NCI-H2081 (cell line): ENCODE measurements at places on chromosomes 11 and 22.

GRCh38 chr22:17665854-17666253, 27.3 kb downstream of the BCL2L13 start:
- DNase-seq = no peak

GRCh38 chr11:77487790-77488189, 13.9 kb upstream of the PAK1 start:
- no peak for DNase-seq

- no peak for DNase-seq
Observed at GRCh38 chr11:85062659-85063058, 564.5 kb downstream of the DLG2 start.

GRCh38 chr22:47307822-47308221, 545.4 kb downstream of the TBC1D22A start:
- DNase-seq = no peak

DNA sequence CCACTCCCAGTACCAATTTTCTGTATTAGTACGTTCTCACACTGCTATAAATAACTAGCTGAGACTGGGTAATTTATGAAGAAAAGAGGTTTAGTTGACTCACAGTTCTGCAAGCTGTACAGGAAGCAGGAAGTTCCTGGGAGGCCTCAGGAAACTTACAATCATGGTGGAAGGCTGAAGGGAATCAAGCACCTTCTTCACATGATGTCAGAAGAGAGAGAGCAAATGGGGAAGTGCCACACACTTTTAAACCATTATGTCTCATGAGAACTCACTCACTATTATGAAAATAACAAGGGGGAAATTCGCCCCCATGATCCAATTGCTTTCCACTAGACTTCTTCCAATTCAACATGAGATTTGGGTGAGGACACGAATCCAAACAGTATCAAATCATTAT, 271.4 kb downstream of the ETS1 start:
- DNase-seq = no peak

DNA sequence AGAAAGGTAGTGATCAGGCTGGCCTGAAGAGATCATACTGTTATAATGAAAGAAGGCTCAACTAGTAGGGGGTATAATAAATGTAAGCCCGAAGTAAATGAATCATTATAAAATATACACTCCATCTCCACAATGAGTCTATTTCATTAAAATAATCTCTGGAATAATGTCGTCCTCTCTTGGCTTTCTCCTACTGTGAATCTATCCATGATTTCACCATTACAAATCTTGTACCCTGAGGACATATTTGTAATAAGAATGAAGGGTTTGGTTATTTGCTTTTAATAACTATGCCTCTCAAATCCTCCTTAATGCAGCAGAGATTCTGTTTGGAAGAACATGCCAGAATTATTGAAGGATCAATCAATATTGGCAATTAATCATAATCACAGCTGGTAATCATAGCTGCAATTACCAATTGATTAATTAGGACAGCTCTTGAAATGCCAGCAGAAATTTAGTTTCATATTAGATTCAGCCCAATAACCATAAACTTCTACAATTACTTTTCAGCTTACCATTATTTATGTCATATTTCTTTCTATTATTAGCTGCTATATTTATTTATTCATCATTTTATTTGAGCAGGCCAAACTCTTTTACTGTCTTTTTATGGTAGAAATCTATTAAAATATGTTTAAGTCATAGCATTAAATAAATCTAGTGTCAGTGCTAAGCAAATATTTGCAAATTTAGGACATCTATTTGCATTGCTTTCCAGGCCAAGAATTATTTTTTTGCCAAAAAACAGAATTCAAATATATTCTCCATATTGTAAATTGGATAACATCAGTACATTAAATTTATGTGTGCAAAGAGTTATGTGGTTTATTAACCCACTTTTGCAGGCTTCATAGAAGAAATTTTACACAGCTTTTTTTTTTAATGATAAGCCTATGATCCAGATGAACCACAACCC, 588.4 kb upstream of the LRRC4C start:
- no peak for DNase-seq

DNA sequence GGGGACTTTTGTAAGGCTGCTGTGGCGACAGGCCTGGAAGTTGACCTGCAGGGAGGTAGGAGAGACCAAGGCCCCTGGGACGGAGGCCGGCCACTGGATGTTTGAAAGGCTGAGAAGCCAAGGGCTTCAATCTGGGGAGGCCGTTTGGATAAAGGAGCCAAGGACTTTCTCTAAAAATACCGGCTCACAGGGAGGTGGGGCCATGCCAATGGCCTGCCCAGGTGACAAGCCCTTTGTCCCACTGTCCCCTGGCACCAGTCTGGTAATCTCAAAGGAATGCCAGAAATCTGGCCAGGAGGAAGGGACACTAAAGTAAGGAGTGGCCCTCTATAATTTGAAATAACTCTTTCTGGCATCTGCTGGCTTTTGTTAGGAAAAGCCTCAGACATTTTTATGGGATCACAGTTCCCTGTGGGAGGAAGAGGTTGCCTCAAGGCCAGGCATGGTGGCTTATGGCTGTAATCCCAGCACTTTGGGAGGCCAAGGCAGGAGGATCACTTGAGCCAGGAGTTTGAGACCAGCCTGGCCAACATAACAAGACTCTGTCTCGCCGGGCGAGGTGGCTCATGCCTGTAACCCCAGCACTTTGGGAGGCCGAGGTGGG, 1.9 kb upstream of the CHKA start:
- no peak for DNase-seq

GRCh38 chr11:92697461-92698312, 271.8 kb upstream of the MTNR1B start:
- no peak for DNase-seq

GRCh38 chr22:45760682-45761081, 89.0 kb downstream of the ATXN10 start:
- DNase-seq = no peak

DNA sequence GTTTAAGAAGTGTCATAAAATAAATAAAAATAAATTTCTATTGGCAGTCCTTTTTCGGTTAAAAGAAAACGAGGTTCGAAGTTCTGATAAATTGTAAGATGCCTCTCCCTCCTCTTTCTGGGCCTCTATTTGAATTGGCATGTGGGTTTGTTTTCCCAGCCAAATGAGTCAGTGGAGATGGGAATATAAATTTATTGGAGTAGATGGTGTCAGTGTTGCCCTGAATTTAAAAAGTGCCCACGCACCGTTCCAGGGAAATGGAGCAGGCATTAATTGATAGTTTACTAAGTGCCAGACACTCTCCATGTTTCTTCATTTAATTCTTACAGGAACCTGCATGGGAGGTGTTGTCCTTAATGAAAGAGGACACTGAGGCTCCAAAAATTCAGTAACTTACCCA, 119.2 kb downstream of the FEZ1 start:
- DNase-seq = no peak

DNA sequence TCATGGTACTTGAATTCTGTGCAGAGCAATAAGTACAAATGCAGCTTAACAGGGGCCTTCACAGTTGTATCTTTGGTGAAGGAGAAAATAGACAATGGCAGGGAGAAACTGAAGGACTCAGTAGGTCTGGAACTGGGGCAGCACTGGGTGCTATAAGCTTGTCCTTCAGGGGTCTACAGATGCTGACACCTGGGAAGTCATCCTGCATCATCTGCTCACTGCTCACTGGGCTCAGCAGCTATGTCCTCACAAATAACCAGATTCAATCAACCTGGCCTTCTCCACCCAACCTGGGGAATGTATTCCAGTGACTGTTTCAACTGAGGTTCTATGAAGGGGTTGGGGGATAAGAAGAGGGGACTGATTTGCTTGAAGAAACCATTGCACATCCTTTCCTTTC, 117.0 kb downstream of the ZNF280B start:
- DNase-seq = no peak

- DNase-seq = no peak
Observed at GRCh38 chr11:132024587-132025295, 654.3 kb downstream of the NTM start.

- peak; percentile 14 for DNase-seq
Observed at GRCh38 chr11:789943-790342, at the start of gene CEND1. Gene CEND1 (minus strand): TSS chr11:790090. CDS start chr11:788576, 1,514 bp downstream.

DNA sequence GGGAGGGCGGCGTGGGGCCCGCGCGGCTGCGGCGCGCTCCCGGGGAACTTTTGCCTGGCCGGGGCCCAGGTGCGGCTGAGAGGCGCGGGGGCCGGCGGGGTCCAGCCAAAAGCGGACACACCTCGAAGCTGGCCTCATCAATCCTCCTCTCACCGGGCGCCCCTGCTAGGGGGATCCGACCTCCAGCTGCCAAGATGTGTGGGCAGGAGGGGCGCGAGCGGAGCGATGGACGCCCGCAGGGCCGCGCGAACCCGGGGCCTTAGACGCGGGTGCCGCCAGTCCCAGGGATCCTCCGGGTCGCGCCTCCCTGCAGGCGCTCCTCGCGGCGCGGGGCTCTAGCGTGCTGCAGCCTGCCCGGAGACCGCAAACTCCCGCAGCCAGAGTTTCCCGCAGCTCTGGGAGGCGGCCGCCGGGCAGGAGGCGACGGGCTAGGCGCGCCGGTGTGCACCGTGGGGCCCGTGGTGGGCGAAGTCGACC, 785 bp downstream of the IGSF9B start:
- no peak for DNase-seq

GRCh38 chr11:86589856-86590589, 82.4 kb downstream of the ME3 start:
- DNase-seq = no peak

DNA sequence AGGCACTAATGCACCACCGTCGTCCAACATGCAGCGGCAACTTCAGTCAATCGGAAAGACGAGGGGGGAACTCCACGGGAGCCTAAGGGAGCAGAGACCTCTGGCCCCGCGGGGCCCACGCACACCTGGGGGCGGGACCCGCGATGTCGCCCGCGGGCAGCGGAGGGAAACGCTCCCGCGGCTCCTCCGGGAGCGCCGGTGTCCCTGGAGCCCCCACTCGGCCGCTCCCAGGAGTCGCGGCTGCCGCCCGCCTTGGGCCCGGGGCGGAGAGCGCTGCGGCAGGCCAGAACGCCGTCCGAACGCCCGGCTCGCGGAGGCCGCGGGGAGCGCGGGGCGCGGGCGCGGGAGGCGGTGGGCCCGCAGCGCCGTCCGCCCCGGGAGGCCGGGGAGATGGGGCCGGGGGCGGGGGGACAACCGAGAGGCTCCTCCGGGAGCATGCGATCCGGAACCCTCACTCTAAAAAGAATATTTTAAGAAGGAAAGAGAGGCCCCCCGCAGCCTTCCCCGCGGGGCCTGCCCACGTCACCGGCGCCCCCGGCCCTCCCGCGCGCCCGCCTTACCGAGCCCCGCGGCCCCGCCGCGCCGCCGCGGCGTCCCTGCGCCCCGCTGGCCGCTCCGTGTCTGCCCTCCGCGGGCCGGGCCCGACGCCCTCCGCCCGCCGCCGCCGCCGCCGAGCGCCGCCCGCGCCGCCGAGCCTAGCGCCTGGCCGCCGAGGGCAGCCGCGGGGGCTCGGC, 86.6 kb upstream of the ARHGAP32 start:
- peak; percentile 32 for DNase-seq

GRCh38 chr22:22988150-22988549, 82.2 kb upstream of the GNAZ start:
- DNase-seq = no peak

DNA sequence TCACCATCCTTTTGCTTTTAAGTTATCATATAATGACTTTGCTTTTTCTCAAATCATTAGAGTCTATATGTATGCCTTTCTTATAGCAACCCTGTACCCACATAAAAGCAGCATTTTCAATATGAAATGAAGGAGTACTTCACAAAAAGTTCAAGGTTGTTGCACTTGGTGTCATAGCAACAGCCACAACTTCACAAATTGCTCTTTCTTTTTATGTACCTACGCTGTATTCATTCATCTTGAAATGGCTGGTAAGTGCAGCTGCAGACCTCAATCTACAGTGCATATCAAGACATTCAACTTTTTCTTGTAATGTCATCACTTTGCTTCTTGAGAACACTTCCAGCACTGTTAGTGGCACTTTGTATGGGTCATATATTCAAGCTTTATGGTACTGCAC, 18.6 kb downstream of the CWC15 start:
- no peak for DNase-seq

GRCh38 chr11:15136166-15136565, 21.4 kb downstream of the INSC start:
- no peak for DNase-seq

DNA sequence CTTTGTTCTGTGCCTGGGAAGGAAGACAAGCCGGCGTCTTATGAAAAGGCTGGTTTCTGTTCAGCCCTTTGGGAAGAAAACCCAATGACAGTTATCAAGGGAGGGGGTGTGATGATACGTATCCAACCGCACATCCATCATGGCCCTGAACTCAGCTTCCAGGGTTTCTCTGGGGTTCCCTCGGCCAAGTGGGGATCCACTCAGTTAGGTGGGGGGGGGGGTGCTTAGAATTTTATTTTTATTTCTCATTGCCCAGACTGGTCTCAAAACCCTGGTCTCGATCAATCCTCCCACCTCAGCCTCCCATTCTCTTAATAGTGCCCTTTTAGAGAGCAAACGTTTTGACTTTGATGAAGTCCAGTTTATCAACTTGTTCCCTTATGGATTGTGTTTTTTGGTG, 25.7 kb downstream of the KCNQ1 start:
- no peak for DNase-seq

GRCh38 chr11:97140885-97141494, 751.2 kb downstream of the JRKL start:
- peak; percentile 32 for DNase-seq

- no peak for DNase-seq
Observed at GRCh38 chr11:69048031-69048693, 570 bp upstream of the TPCN2 start.

GRCh38 chr22:43377896-43378704, 33.7 kb upstream of the MPPED1 start:
- DNase-seq = no peak

DNA sequence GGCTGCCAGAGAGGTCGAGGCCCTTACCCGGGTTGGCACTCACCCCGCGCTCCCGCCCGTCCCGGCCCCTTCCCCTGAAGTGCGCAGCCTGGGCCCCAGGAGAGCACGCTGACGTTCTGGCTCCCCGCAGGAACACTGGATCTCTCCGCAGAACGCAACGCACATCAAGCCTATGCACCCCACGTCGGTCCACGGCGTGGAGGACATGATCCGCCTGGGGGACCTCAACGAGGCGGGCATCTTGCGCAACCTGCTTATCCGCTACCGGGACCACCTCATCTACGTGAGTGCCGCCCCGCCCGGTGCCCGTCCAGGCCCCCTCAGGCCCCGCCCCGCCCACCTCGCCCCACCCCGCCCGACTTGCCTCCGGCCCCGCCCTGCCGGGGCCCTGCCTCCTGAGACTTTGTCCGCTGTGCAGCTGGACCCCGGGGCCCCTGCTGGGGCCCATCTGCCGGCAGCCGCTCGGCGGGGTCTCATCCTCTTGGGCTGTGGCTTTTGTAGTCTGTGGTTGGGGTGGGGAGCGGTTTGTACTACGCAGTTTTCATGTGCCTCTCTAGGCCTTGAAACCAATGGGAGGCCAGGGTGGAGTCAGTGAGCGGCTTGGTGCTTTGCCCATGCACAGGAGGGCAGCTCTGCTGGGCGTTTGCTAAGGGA, 19.7 kb downstream of the MYO7A start:
- DNase-seq = no peak

GRCh38 chr11:61891331-61892084, at the start of gene FADS3:
Gene FADS3 (minus strand): TSS chr11:61891545. CDS start chr11:61891381, 164 bp downstream.
- DNase-seq = peak; percentile 90

DNA sequence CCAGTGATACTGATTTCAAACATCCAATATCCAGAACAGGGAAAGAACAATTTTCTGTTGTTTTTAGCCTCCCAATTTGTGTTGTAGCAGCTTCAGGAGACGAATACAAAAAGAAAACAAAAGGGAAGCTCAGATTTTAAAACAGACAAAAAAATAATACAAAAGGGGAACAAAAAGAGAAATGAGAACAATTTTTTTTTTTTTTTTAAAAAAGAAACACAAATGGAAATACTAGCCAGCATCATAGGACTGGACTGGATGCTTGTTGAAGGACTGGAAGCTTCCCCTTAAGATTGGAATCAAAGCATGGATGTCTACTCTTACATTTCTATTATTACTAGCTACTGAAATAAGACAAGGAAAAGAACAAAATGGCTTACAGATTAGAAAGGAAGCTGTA, 46.5 kb upstream of the SORL1 start:
- DNase-seq = no peak
